PC-9 (cell line): ENCODE measurements at places on chromosomes 2 and 18. TPM values are rescaled to one million over a fixed set of nuclear protein-coding genes. Genes with fewer than 3 reads are reported as not detected.

DNA sequence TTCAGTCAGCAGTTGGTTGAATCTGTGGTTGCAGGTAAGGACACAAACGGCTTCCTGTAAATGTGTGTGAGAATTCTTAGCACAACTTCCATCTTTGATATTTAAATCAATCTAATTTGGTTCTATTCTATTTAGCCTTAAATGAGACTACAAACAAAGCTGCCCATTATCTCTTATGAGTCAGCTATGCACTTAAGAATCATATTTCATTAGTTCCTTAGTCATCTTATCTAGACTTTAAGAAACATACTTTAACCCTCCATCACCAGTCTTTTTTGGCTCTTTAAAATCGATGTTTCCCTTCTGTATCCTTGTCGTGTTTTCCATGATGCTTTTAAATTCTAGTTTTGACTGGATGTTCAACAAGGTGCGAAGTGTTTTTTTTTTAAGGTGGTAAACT lies 114.4 kb upstream of the TMEM200C start:
- H3K36me3 ChIP-seq: no peaks in the 10 kb centered on the region
- no peaks in the 10 kb centered on the region for H3K4me1 ChIP-seq
- H3K4me3 ChIP-seq: no peak overlapping the region
- H3K27ac ChIP-seq: no peak overlapping the region

- H3K36me3 ChIP-seq: no peaks in the 10 kb centered on the region
- H3K4me3 ChIP-seq: no peak overlapping the region
- H3K4me1 ChIP-seq: no peaks in the 10 kb centered on the region
- H3K27me3 ChIP-seq: peaks cover 47% of the 10 kb centered on the region; the same call in 1 of the 2 replicates
- no peak for DNase-seq
These were observed 25.6 kb upstream of the MYCN start for GRCh38 chr2:15914596-15915385.

GRCh38 chr2:239820836-239821693 lies 204.1 kb downstream of the NDUFA10 start:
- H3K27me3 ChIP-seq: peaks cover 89% of the 10 kb centered on the region
- no peaks in the 10 kb centered on the region for H3K4me1 ChIP-seq
- H3K27ac ChIP-seq: no peak overlapping the region

GRCh38 chr18:10130606-10131005 lies 216.8 kb downstream of the VAPA start:
- H3K4me3 ChIP-seq: no peak overlapping the region
- DNase-seq: no peak
- no peaks in the 10 kb centered on the region; the same call in 1 of the 2 replicates for H3K27me3 ChIP-seq
- no peaks in the 10 kb centered on the region for H3K36me3 ChIP-seq

- H3K4me1 ChIP-seq: peaks cover 17% of the 10 kb centered on the region
- H3K4me3 ChIP-seq: no peak overlapping the region
- no peak for DNase-seq
- H3K27ac ChIP-seq: no peak overlapping the region
- H3K36me3 ChIP-seq: no peaks in the 10 kb centered on the region
These were observed 130.6 kb downstream of the CABLES1 start for GRCh38 chr18:23265682-23266399.

DNA sequence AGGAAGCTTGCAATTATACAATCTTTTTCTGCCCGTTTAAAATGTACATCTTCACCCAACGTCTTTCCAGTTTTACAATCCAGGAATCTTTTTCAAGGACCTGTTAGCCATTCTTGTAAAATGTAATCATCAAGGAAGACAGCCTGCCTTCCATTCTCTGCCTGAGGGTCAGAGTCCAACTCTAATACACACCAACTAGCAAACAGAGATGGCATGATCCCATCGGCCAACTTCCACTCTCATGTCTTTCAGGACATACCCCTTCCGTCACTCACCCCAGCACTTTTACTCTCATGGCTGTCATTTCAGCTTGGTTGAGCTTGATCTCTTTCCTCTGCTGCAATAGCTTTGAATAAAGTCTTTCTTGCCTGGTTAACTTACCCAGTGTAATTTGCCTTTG lies 172.5 kb upstream of the NETO1 start:
- H3K27me3 ChIP-seq: no peaks in the 10 kb centered on the region
- no peaks in the 10 kb centered on the region for H3K36me3 ChIP-seq
- no peak overlapping the region for H3K27ac ChIP-seq
- no peak overlapping the region for H3K4me3 ChIP-seq

- no peaks in the 10 kb centered on the region for H3K27me3 ChIP-seq
- no peak overlapping the region for H3K4me3 ChIP-seq
- DNase-seq: peak; percentile 14
- H3K4me1 ChIP-seq: peaks cover 14% of the 10 kb centered on the region; the same call in 1 of the 2 replicates
- H3K36me3 ChIP-seq: no peaks in the 10 kb centered on the region
These were observed 79.4 kb upstream of the MAP4K3 start for GRCh38 chr2:39516347-39517101.

DNA sequence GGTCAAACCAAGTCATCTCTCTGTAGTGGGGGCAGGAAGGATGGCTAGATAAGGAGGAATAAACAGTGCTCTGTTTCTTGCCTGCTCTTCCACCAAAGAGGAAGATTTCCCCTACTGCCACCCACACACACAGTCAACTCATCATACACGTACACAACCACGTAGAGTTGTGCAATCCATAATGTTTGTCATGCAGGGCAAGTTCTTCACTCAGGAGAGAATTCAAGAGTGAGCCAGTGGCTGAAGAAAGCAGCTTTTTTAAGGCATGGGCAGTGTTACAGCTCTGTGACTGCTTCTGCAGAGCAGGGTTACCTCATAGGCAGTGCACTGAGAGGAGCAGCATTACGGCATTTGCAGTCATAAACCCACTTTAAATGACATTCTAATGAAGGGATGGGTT lies 283.0 kb downstream of the RND3 start:
- H3K36me3 ChIP-seq: no peaks in the 10 kb centered on the region
- DNase-seq: no peak
- no peaks in the 10 kb centered on the region for H3K27me3 ChIP-seq
- no peak overlapping the region for H3K4me3 ChIP-seq
- H3K27ac ChIP-seq: no peak overlapping the region
- H3K4me1 ChIP-seq: no peaks in the 10 kb centered on the region

The ANO7 gene
- total RNA-seq: 6.5 and 8.5 TPM in 2 replicates

The LTBP1 gene
- 10.3 and 10.4 TPM in 2 replicates for total RNA-seq

The WNT6 gene
- 0.33 and 0.45 TPM in 2 replicates for total RNA-seq

The DYNC2LI1 gene
- 26.5 and 27.1 TPM in 2 replicates for total RNA-seq

The CFC1 gene
- total RNA-seq: not detected in 2 replicates
